ENCODE measurements at places on chromosomes 11 and 22.

DNA sequence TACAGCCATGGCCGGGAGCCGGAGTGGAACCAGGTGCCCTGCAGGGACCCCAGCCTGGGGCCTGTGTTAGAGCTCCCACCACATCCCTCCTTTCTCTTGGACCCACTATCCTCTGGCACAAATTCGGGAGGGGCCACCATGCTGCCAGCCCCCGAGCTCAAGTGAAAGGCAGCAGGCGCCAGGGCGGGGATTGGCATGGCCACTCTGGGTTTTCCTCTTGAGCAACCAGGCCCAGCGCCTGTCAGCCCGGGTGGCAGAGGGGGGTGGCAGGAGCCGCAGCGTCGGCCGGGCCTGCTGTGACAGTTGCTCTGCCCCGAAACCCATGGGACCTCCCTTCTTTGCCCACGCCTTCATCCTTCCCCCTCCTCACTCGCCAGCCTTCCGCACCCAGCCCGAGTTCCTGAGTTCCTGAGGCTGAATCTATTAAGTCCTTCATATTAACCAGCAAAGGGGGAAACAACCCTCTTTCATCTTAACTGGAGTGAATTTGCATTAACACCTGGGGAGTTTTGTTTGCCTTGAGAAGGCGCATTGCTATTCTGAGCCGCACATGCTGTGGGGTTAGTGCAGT is 16.8 kb upstream of the CABP7 start:
- no peak for DNase-seq

- DNase-seq, result no peak
These were observed 1350.5 kb downstream of the TBC1D22A start for GRCh38 chr22:48112687-48113521.

DNA sequence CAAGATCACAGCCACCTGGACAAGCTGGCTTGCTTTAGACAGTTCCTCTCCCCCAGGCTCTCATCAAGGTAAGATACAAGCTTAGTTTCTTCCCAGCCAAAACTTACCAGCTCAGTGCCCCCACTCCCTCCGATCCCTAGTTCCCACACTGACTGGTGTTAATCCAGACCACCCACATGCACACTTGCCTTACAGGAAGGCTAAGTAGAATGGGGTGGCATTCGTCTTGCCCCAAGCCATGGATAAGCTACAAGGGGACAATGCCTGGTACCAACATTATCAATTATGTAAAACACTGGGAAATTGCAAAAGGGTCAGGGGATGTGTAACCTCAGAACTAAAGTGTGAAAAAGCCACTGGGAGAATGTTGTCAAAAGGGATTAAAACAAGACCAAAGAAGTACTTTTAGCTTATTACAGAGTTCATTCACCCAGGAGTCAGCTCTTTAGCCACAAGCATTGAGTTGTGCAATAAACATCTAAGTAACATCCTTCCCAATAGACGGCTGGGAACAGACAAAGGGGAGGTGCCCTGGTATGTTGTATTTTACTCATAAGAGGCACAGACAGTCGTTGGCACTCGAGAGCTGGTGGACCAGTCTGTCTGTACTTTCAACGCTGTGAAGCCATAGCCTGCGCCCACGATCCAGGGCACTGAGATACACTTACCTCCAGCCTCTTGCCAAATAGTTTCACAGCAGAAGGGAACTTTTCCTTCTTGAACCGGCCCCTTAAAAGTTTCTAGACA is 1.1 kb downstream of the DHCR7 start:
- peak; percentile 41 for DNase-seq

- no peak for DNase-seq
These were observed 871.9 kb downstream of the TBC1D22A start for GRCh38 chr22:47634347-47634746.

DNA sequence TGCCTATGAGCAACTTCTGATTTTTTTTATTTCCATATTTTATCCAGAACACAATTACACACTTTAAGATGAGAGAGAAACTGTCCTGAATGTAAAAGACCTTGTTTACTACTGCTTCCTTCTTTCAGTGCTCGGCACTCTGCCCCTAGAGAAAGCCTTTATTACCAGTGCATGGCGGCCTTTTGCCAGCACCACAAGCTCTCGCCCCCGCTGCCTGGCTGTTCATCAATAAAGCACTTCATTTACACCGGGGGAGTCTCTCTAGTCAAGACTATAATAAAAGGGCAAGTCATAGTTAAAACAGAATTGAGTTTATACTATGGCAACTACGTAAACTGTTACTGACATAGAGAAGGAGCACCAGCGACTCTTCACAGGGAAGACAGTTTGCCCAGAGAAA is 259.5 kb downstream of the CADM1 start:
- DNase-seq, result no peak

- no peak for DNase-seq
These were observed 6.3 kb downstream of the RASD2 start for GRCh38 chr22:35546886-35547285.

DNA sequence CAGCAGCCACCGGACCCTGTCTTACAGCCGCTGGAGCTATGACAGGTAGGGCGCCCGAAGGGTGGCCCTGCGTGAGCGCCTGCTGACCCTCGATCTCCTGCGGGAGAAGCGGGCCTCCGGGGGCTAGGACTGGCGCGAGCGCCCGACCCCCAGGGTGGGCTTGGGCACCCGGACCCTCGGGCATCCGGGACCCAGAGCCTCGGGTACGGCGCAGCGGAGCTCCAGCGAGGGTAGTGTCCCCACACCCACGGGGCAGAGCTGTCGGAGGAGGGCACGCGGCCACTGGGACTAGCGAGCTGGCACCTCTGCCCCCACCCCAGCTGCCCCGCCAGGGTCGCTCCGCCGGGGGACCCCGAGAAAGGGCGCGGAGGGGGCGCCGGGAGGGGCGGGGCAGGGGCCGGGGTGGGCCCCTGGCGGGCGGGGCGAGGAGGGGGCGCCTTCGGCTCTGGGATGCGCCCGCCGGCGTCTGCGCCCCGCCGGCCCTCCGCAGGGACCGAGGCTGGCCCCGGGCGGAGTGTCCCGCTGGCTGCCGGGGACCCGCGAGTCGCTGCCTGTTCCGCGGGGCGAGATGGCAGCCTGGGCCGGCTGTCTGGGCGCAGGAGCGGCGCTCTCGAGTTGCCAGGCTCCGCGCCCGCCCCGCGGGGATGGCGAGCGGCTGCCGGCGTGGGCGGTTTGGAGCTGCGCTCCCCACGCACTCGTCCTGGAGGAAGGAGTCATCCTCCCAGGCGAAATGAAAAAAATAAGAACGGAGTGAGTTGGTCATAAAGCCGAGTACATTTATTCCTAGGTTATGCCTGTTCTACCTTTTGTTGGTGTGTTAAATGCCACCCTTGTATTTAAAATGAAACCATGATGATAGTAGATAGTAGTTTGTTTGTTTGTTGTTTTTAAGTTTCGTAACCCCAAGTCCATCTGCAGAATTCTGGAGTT is 32.4 kb downstream of the EIF3F start:
- DNase-seq, result no peak

DNA sequence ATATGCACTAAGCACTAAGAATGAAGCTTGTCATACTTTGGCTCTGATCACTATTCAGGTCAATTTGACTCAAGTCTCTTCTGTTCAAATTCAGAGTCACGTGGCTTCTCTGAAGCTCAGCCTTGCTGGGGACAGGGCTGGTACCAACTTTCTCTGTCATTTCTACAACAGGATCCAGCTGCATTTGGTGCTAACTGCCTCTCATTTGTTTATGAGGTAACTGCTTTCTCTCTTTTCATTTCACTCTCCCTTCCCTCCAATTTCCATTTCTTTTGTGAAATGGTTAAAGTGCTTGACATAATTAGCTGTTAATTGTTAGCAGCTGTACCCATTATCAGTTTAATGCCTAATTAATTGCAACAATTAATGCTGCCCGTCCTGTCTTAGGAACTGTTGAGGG is 259.7 kb upstream of the PLET1 start:
- no peak for DNase-seq

- no peak for DNase-seq
These were observed 2.3 kb downstream of the SHANK3 start for GRCh38 chr22:50674606-50675552.

GRCh38 chr22:35688913-35689675 is 28.6 kb upstream of the APOL5 start:
- no peak for DNase-seq

DNA sequence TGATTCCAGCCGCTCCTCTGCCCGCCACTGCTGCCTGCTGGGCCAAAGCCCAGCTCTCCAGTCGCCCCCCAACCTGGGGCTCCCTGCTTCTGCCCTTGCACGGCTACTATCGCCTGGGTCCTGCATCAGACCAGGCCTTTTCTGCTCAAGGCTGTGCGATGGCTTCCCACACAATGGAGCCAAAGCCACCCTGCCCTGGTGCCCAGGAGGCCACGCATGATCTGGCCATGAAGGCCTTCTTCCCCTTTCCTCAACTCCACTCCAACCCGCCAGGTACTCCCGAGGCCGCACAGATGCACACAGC is 45.8 kb downstream of the SGSM3 start:
- no peak for DNase-seq

GRCh38 chr22:38837414-38837928 is 6.4 kb downstream of the NPTXR start:
- no peak for DNase-seq

- no peak for DNase-seq
These were observed 4.4 kb downstream of the ABCG4 start for GRCh38 chr11:119153049-119153818.

- no peak for DNase-seq
These were observed 1171.3 kb downstream of the LRRC4C start for GRCh38 chr11:40287916-40288803.

Measured in epithelial cell of proximal tubule (primary cell).